EL (cell line): ENCODE measurements at places on chromosomes 1 and 21.

GRCh38 chr1:18816808-18817207 lies 42.7 kb downstream of the TAS1R2 start:
- peak; percentile 61 for DNase-seq

DNA sequence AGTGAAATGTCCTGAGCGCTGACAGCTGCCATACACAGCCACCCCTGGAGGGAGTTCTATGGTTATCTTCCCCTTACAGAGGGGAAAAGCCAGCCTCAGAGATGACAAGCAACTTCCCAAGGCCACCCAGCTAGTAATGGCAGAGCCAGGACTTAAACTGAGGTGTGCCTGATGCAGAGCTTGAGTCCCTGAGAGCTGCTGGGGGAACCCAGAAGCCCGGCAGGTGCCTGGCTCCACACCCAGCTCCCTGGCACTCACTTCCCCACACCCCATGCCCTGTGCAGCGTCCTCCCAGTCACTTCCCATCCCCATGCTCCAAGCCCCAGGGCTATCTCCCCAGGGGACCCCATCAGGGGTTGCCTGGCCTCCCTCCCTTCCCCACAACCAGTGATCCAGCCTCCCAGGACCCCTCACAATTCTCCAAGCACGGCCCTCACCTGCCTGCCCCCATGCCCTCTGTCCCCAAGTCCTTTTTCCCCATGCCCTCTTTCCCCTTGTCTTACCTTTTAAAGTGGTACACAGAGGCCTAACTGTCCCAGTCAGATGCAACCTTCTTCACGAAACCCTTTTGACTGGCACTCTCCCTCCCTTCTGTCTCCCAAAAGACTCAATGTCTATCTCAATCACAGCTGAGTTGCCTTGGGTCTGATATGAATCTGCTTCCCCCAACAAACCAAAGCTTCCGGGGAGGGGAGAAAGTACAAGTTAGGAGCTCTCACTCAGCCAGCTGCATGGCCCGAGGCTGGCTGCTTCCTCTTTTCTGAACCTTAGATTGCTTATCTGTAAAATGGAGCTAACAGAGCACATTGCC lies 39.8 kb upstream of the LRP8 start:
- no peak for DNase-seq

DNA sequence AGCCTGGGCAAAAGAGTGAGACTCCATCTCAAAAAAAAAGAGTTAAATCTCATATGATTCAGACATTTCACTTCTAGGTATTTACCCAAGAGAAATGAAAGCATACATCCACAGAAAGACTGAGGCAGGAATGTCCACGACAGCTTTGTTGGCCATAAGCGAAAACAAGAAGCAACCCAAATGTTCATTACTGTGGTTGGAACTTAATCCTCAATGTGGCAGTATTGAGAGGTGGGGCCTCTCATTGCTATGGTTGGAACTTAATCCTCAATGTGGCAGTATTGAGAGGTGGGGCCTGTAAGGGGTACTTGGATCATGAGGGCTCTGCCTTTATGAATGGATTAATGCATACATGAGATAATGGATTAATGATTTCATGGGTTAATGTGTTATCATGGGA lies 15.2 kb downstream of the C21orf58 start:
- DNase-seq, result no peak

GRCh38 chr1:111516005-111516535 lies 12.6 kb upstream of the ADORA3 start:
- DNase-seq, result peak; percentile 76

- DNase-seq, result no peak
Observed at GRCh38 chr1:167054946-167055630, 35.1 kb downstream of the GPA33 start.

DNA sequence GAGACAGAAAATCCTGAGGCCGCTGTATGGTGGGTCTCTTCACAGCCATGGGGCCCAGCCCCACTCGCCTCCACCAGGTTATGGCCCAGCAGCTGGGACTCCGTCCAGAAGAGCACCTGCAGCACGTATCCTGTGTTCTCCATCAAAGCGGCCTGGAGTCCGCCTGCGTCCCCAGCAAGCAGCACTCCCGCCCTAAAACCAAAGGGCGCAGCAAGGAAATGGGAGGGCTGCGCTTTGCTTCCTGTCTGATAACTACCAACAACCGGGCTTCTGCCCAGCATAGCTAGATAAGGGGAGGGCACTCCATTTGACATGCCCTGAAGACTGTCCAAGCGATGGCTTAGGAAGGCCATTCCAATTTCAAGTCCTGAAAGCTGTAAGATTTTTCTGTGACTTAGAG lies 119.9 kb downstream of the KCNJ15 start:
- DNase-seq, result no peak

GRCh38 chr1:221327954-221328353 lies 413.9 kb downstream of the DUSP10 start:
- no peak for DNase-seq

DNA sequence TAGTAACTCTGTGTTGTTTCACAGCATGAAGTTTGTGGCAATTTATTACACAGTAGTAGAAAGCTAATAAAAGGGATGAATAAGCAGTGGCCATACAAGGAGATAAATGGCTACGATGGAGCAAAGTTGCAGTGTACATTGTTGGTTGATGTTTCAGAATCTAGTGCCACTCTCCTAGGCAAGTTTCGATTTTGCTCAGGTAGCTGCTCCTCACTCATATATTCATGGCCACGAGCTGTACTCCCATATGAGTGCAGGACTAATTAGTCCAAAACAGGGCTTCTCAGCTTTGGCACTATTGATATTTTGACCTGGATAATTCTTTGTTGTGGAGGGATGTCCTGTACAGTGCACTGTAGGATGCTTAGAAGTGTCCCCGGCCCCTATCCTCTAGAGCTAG lies 30.0 kb upstream of the ATP1A1 start:
- DNase-seq, result no peak

DNA sequence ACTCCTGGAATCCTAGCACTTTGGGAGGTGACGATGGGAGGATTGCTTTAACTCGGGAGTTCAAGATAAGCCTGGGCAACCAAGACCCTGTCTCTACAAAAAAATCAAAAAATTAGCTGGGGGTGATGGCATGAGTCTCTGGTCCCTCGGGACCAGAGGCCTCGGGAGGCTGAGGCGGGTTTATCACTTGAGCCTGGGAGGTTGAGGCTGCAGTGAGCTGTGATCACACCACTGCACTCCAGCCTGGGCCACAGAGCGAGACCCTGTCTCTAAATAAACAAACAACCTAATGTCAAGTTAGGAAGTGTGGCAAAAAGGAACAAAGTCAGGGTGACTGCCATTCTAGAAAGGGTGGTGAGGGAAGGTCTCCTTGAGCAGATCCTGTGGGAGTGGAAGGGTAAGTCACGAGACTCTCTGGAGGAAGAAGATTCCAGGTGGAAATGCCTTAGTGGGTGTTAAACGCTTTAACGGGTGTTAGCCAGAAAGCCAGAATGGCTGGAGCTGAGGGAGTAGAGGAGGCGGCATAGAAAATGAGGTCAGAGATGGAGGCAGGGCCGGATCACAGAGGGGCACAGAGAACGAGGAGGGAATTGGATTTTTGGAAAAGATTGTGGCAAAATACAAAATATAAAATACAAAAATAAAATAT lies 62.2 kb upstream of the ATP5PO start:
- DNase-seq, result no peak

DNA sequence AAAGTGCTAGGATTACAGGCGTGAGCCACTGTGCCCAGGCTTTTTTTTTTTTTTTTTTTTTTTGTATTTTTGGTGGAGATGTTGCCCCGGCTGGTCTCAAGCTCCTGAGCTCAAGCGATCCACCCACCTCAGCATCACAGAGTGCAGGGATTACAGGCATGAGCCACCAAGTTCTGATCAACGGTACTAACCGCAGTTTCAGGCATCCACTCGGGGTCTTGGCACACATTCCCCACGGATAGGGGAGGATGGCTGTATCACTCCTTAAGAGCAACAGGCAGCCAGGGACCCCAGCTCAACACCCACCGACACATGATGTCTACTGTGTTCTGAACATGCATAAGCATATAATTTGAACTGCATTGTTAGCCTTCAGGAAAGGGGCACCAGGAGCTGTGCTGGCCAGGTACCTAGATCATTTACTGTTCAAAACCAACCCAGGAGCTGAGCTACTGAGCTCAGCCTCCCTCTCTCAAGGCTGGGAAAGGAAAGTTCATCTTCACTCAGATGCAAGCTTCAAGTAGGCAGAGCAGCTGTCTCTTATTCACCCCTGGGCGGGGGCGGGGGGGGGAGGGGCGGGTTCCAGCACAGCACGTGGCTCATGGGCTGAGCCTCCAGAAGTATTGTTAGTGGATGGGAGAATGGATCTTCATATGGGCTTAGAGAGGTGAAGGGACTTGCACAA lies 24.7 kb downstream of the CAPZB start:
- no peak for DNase-seq

GRCh38 chr1:66214901-66215300 lies 319.1 kb upstream of the SGIP1 start:
- DNase-seq, result no peak

GRCh38 chr1:189623336-189623735 lies 854.3 kb downstream of the BRINP3 start:
- no peak for DNase-seq

DNA sequence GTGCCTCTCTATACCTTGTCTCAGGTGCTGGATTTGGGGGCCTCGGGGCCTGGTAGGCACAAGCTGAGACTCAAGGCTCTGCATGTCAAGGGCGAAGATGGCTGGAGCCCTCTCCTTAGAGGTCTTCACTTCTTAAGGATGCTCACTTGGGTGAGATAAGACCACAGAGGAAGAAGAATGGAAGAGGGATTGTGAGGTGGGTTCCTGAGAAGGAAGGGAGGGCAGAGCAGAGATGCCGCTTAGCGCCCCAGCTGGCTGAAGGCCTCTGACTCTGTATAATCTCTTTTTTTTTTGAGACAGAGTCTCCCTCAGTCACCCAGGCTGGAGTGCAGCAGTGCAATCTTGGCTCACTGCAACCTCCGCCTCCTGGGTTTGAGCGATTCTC lies 32.2 kb downstream of the SOX13 start:
- DNase-seq, result no peak

DNA sequence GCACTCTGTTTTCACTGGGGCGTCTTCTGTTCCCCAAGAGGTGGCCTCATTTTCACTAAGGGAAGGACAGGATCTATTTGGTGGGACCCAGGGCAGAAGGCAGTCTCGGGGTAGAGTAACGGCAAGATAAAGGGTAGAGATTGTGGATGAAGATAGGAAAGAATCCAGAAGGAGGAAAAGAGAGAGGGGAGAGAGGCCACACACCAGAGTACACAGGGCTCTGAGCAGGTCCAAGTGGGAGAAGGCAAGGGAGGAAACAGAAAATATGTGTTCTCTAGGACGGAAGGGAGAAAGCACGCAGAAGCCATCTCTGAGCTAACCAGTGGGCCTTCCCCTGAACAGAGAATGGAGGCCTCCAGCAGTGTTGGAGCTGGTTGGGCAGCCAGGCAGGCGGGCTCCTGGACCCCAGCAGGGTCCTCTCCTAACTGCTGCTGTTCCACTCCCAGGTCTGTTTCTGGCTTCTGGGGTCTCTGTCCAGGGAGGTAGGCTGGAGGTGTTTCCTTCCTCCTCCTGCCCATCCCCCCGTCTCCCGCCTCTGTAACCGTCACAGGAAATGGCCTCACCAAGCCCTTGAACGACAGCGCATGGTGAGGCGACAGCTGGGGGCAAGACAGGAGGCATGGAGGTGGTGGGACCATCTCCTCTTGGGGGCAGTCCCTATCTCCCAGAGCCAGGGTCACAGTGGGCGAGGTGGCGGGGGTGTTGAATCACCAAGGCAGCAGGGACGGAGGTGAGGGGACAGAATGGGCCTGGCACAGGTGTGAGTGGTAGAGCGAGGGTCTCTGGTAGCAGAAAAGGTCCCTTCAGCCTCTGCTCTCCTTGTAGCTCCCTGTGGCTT lies 649 bp downstream of the PTPN7 start:
- DNase-seq, result no peak

GRCh38 chr1:9766759-9767442 lies 56.9 kb downstream of the CLSTN1 start:
- peak; percentile 99 for DNase-seq

- no peak for DNase-seq
Observed at GRCh38 chr1:234656070-234656895, 46.3 kb upstream of the IRF2BP2 start.

- DNase-seq, result peak; percentile 78
Observed at GRCh38 chr1:54543729-54544496, 4.1 kb upstream of the ACOT11 start.

GRCh38 chr1:76109404-76109803 lies 34.9 kb downstream of the ST6GALNAC3 start:
- DNase-seq, result no peak

DNA sequence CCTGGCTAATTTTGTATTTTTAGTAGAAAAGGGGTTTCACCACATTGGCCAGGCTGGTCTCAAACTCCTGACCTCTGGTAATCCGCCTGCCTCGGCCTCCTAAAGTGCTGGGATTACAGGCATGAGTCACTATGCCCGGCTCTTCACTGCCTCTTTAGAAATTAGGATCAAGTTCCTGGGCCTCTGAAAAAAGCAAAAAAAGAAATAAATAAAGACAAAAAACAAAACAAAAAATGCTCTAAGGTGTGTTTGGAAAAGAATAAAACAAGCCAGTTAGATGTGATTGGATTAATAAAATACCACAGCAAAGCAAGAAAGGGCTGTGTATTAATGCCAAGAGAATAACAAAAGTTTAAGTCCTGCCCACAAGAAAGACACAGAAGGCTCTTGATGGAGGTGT lies 4.2 kb upstream of the ABCB10 start:
- no peak for DNase-seq

DNA sequence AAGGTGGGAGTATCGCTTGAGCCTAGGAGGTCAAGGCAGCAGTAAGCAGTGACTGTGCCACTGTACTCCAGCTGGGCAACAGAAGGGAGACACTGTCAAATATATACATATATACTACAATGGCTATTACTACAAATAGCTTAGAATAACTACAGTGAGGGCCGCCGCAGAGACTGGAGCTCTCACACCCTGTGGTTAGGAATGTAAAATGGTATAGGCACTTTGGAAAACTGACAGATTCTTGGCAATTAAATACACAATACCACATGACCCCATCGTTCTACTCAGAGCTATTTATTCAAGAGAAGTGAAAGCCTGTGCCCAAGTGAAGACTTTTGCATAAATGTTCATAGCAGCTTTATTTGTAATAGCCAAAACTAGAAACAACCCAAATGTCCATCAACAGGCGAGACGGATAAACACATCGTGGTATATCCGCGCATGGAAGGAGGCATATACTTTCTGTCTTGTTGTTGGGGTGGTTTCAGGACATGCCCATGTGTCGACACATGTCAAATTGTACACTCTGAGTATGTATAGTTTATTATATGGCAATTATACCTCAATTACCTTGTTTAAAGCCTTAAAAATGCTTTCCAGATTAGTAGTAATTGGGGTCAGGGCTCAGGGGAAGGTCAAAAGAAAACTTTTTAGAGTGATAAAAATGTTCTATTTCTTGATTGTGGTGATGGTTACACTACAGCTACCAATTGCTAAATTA lies 123.4 kb downstream of the RIPK4 start:
- no peak for DNase-seq

DNA sequence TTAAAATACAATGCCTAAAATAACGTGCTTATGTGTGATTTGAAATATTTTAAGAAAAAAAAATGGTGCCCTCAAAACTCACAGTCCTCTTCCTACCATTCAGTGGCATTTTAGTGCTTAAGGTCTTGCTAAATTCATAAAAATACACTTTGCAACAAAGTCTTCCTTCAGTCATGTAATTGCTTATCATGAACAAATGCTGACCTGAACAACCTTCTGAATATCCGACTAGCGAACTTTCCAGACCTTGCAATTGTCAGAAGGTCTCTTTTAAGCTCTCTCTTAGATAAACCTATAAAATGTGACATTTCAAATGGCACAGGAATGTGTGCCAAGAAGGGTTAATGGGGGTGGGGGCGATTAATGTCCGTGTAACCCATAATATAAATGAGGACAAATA lies 858 bp downstream of the BRINP3 start:
- DNase-seq, result no peak
